ENCODE measurements at places on chromosomes 16 and 17. TPM values are rescaled to one million over a fixed set of nuclear protein-coding genes. Genes with fewer than 3 reads are reported as not detected.

ACSM2A gene
- total RNA-seq, result not detected

CDRT15L2 gene
- not detected for total RNA-seq

CCL4L2 gene
- not detected for total RNA-seq

ZNF624 gene
- 11.7 TPM for total RNA-seq

RHBDL3 gene
- total RNA-seq, result 0.11 TPM

REXO5 gene
- total RNA-seq, result 4.2 TPM

FA2H gene
- not detected for total RNA-seq

LRRC45 gene
- 9.8 TPM for total RNA-seq

DNA sequence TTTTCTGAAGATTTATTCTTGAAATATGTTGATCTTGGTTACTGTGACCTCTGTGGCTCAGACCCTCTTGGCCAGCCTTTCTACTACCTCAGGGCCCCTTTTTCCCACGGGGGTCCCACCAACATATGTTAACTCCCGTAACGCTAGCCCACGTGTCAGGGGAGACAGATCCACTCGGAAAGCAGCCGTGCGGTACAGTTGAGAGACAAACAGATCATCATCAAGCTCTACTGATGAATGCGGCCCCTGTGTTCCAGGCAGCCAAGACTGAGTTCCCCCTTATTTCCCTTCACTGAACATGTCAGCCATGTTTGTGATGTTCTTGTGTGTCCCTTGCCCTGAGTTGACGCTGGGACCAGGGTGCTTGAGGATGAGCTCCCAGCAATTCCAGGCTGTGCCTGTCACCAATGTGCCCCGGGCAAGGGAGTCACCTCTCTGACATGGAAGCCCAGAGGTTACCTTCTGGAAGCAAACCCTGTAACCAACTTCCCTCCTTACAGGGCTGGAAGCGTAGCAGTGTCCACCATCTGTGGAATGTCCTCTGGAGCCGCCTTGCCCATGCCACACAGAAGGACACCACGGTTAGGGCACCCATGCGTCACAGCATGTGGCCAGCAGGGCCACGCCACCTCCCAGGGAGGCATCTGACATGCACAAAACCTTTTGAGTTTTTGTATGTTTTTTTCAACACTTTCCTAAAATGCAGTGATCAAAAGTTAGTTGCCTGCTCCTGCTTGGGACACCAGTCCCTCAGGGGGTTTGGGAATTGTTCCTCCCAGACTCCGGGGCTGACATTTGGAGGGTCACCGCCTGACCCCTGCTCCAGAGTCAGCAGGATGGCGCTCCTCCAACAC is 193.7 kb upstream of the CHMP6 start:
- H3K4me3 ChIP-seq, result no peak overlapping the region
- H3K4me1 ChIP-seq, result peaks cover 38% of the 10 kb centered on the region
- H3K36me3 ChIP-seq, result peaks cover 6% of the 10 kb centered on the region
- no peak overlapping the region for H3K27ac ChIP-seq

DNA sequence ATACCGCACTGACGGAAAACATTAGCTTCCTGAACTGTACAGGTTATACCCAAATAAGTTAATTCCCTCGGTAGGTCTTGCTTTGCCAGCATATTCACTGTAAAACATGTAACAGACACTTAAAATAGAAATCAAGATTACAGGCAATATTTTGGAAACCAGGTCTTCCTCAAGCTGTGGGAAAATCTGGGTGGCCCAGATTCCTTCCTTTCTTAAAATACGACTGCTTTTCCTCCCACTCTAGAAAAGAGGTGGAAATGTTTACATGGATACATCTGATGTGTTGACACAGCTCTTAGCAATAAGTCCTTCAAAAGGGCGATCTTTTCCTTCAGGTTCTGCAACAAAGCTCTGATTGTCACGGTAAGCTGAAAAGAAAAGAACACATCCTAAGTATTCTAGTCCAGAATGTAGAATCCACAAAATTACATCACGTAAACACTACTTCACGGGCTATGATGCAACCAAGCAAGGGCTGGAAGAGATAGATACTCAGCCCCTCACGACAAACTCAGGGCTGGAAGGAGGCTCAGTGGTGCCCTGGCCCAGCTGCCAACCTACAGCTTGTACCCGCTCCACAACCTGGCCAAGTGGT is 18.4 kb downstream of the STX8 start:
- no peak for DNase-seq
- no peaks in the 10 kb centered on the region for H3K4me1 ChIP-seq
- no peaks in the 10 kb centered on the region for H3K27me3 ChIP-seq
- H3K36me3 ChIP-seq, result peaks cover 7% of the 10 kb centered on the region
- no peak overlapping the region for H3K27ac ChIP-seq

GRCh38 chr16:81901484-81901883 is 109.8 kb downstream of the SDR42E1 start:
- H3K27ac ChIP-seq, result no peak overlapping the region
- H3K27me3 ChIP-seq, result no peaks in the 10 kb centered on the region
- H3K4me1 ChIP-seq, result no peaks in the 10 kb centered on the region
- DNase-seq, result no peak
- no peaks in the 10 kb centered on the region for H3K36me3 ChIP-seq

DNA sequence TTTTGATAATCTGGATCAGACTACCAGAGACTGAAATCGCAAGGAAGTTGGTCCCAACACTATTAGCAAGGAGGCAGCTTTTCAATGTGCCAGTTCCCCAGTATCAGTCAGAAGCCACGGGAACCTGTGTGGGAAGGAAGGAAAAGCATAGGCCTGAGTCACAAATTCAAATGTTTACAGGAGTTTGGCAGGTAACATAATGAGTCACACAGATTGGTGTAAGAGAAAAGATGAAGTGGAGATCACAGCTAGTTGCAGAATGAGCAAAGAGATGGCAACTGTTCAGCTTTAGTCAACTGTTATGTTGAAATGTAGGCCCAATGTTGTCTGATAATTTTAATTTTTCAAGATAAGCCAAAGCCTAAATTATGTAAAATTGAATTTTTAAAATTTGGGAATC is 28.1 kb upstream of the ITGA2B start:
- H3K27ac ChIP-seq, result no peak overlapping the region
- no peak overlapping the region for H3K4me3 ChIP-seq
- no peaks in the 10 kb centered on the region for H3K4me1 ChIP-seq
- no peak for DNase-seq
- no peaks in the 10 kb centered on the region for H3K27me3 ChIP-seq

DNA sequence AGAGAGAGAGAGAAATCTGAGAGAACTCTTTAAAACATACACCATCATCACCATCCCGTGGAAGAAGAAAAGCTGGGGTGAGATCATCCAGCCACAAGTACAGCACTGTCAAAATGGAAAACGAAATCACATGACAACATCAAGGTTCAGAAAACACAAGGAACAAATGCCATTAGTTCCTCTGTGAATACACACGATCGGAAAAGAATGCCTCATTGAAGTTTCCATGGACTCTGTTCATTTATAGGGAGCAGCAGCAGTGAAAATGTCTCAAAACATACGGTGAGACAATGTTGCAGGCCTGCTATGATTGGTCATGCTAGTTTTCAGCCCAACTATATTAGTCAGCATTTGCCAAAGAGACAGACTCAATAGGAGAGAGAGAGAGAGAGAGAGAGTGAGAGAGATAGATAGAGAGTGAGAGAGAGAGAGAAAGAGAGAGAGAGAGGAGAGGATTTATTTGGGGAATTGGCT is 4.4 kb downstream of the CFAP97D1 start:
- H3K4me1 ChIP-seq, result peaks cover 5% of the 10 kb centered on the region
- H3K27ac ChIP-seq, result no peak overlapping the region
- DNase-seq, result no peak
- H3K4me3 ChIP-seq, result no peak overlapping the region

DNA sequence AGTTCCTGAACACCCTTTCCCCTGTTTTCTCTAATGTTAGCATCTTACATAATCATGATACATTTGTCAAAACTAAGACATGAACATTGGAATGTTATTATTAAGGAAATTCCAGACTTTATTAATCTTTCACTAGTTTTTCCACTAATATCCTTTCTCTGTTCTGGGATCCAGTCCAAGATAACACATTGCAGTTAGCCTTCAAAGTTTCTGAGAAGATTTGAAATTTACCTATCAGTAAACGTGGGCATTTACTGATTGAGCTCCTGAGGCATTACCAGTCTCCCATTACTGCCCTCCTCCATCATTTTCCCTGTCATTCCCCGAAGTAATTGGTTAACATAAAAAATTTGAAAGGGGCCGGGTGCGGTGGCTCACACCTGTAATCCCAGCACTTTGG is 5.7 kb upstream of the CD300LG start:
- H3K27ac ChIP-seq, result no peak overlapping the region
- no peak for DNase-seq
- H3K4me3 ChIP-seq, result no peak overlapping the region
- H3K27me3 ChIP-seq, result peaks cover 23% of the 10 kb centered on the region

DNA sequence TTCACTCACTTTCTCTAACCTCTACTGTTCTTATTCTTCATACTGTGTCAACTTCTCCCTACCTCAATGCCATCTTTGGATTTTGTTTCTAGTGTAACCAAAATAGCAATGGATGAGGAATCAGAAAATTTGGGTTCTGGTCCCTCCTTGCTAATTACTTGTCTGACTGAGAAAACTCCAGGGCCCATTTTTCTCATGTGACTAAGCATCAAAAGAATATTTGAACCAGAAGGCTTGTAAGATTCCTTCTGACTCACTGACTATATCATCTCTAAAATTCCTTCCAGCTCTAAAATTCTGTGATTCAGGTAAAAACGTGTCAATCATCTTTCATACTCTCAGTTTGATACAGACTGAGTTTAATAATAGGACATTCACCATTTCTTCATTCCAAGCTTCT is 57.9 kb downstream of the BRIP1 start:
- no peaks in the 10 kb centered on the region for H3K36me3 ChIP-seq
- no peak for DNase-seq
- no peaks in the 10 kb centered on the region for H3K27me3 ChIP-seq
- H3K4me3 ChIP-seq, result no peak overlapping the region
- H3K27ac ChIP-seq, result peak overlapping the region; percentile 69

- no peak overlapping the region for H3K27ac ChIP-seq
- H3K4me3 ChIP-seq, result no peak overlapping the region
- DNase-seq, result no peak
These were observed 18.7 kb downstream of the KRT9 start for GRCh38 chr17:41553176-41553575.

GRCh38 chr16:71722801-71723536 is 1.5 kb downstream of the PHLPP2 start:
- peaks cover 4% of the 10 kb centered on the region for H3K36me3 ChIP-seq
- H3K27ac ChIP-seq, result peak overlapping the region; percentile 79
- peaks cover 22% of the 10 kb centered on the region for H3K4me1 ChIP-seq

DNA sequence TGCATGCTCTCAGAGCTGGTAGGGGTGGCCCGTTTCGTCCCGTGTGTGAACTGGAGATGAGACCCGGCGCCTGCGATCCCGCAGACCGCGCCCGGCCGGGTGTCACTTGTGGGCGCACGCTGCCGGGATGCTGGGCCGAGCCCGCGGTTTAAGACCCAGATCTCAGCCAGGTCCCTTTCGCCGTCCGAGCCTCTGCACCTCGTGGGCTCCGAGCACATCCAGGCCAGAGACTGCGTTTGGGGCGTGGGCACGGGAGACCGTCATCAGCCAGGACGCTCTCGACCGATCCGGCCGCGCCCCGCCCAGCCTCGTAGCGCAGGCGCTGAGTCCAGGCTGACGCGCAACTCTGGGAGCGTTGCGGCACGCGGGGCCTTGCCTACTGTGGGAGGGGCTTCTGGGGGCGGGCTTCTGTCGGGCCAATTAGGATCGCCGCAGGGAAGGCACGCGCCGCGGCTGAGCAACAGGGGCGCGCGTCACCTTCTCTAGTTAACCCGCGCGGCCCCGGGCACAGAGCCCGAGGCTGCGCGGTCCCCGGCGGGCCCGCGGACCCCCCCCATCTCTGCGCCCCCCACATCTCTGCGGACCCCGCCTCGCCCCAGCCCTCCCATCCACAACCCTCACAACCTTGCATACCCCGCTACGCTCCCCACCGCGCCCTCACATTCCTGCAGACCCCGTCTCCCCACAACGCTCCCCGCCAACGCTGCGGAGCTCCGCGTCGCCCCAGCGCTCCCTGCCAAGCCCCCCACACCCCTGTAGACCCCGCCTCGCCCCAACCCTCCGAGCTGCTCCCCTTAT is 687 bp upstream of the CEMP1 start:
- DNase-seq, result peak; percentile 99
- H3K4me3 ChIP-seq, result peak overlapping the region; percentile 90
- H3K4me1 ChIP-seq, result peaks cover 21% of the 10 kb centered on the region
- peak overlapping the region; percentile 96 for H3K27ac ChIP-seq

- no peak overlapping the region for H3K4me3 ChIP-seq
- no peaks in the 10 kb centered on the region for H3K36me3 ChIP-seq
- H3K27me3 ChIP-seq, result no peaks in the 10 kb centered on the region
- no peak for DNase-seq
- H3K4me1 ChIP-seq, result no peaks in the 10 kb centered on the region
- no peak overlapping the region for H3K27ac ChIP-seq
These were observed 93.8 kb downstream of the GRIN2A start for GRCh38 chr16:10088380-10088793.

DNA sequence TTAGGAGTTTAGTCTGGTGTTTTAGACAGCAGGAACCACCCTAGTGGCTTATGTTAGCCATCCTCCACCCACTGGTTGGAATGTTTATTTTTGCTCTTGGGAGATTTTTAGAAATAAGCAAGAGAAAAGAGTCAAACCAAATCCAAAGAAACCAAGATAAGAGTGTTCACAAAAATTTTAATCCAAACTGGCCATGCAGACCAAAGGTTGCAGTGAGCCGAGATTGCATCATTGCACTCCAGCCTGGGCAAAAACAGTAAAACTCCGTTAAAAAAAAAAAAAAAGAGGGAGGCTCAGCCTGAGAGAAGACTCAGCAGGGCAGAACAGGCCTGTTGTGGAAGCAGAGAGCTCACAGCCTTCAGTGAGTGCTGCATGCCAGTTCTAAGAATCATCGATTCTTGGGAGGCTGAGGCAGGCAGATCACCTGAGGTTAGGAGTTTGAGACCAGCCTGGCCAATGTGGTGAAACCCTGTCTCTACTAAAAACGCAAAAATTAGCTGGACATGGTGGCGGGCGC is 12.2 kb upstream of the C16orf54 start:
- no peak for DNase-seq
- peaks cover 4% of the 10 kb centered on the region for H3K27me3 ChIP-seq
- H3K27ac ChIP-seq, result peak overlapping the region; percentile 83
- no peak overlapping the region for H3K4me3 ChIP-seq

DNA sequence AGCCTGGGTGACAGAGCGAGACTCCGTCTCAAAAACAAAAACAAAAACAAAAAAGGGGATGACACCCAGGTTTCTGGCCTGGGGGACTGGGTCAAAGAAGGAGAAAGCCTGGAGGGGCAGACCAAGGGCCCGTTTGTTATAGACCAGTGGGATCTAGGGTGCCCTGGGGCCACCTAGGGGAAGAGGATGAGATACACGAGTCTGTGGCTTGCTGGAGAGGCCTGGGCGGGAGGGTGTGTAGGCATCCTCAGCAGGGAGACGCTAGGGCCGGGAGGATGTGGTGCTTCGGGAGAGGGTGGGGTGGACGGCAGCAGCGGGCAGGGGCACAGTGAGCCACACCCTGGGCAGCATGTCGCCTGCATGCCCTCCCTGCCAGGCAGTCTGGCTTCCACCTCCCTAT is 17.1 kb upstream of the CRK start:
- no peak overlapping the region for H3K27ac ChIP-seq
- no peaks in the 10 kb centered on the region for H3K27me3 ChIP-seq
- no peak overlapping the region for H3K4me3 ChIP-seq
- peaks cover 6% of the 10 kb centered on the region for H3K4me1 ChIP-seq
- peaks cover 25% of the 10 kb centered on the region for H3K36me3 ChIP-seq
